ENCODE measurements at places on chromosomes 13 and 19.
A peak's percentile ranks its signal among the peaks of the same experiment; 100 is the strongest.

DNA sequence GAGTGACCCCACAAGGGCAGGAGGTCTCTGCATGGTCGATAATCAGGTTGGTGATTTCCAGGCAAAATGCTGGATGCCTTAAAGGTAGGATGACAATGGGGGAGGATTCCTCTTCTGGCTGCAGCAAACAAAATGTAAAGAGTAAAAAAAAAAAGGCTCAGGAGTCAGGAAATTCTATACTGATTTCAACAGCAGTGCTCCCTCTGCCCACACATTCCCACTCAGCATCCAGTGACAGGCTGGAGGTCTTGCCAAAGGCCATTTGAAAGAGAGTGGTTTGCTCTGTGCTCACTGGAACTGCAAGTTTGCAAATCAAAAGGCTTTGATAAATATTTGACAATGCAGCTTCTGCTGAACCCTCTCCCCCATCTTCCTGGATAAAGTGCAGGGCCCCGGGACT is 135.4 kb downstream of the TNFRSF19 start:
- no peak for DNase-seq

DNA sequence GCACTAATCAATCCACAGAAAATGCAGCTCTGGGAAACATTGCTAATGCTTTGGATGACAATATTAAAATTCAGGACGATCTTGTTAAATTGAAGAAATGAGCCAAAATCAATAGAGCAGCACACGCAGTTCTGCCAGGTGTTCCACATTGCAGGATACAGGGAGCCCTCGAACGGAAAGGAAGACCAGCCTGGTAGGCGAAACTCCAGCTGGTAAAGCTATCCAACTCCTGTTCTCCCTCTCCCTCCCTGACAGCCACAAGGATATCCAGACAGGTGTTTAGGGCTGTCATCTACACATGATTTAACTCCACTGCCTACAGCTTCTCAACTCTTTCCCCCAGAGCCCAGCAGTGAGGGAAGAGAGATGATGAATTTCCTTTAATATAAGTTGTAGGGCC is 67.7 kb downstream of the EPSTI1 start:
- DNase-seq, result no peak

- no peak for DNase-seq
Measured at GRCh38 chr19:45809643-45810159, 5.4 kb downstream of the RSPH6A start.

DNA sequence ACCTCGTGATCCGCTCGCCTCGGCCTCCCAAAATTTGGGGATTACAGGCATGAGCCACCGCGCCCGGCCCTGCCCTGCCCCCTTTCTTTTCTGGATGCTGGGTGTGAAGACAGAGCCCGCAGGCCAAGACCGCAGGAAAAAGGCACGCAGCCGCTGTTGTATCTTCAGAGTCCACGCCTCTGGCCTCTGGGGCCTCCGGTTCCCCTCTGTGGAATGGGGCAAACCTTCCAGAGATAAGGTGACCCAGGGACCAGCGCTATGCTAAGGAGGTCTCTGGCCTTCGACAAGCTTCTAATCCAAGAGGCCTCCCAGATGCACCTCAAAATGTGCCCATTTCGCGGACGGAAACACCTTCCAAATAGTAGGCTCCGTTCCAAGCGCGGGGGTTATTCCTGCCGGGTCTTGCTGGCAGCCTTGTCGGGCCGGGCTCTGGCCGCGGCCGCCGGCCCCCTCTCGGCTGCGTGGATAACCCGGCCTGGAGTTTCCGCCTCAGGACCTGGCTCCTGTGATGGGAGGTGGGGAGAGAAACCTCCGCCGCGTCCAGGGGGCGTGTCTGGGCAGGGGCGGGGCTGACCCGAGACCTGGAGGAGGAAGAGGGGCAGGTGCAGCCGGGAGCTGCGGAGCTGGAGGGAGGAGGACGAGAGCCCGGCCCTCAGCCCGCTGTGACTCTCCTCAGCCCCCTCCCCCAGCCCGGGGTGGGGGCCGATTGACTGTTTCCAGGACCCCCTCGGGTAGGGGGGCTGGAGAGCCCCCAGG is 13.1 kb downstream of the TJP3 start:
- DNase-seq, result peak; percentile 79

- DNase-seq, result peak; percentile 100
Measured at GRCh38 chr19:38850436-38850975, 720 bp upstream of the HNRNPL start.

DNA sequence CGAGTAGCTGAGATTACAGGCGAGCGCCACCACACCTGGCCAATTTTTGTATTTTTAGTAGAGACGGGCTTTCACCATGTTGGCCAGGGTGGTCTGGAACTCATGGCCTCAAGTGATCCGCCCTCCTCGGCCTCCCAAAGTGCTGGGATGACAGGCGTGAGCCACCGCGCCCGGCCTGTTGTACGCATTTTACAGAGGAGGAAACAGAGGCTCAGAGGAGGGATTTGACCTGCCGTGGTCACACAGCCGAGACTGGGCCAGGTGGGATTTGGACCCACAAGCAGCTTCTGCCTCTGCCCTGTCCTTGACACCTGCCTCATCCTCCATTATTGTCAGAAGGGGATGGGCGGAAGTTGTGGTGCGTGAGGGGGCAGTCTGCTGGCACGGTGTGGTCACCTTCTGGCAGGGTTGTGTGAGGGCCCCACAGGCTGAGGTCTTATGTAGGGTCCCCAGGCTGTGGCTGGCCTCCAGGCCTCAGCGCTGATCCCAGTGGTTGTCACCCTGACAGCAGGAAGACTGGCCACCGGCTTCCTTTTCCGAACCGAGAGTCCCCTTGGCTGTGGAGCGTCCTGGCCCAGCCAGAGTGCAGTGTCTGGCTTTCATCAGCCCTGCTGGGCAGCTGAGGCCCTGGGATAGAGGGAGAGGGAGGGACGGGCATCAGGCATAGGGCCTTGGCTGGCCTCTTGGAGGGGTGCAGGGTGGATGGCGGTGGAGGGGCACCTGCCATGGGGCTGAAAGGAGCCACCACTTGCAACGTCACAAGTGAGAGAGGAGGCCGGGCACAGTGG is 20.3 kb downstream of the NFIC start:
- no peak for DNase-seq

DNA sequence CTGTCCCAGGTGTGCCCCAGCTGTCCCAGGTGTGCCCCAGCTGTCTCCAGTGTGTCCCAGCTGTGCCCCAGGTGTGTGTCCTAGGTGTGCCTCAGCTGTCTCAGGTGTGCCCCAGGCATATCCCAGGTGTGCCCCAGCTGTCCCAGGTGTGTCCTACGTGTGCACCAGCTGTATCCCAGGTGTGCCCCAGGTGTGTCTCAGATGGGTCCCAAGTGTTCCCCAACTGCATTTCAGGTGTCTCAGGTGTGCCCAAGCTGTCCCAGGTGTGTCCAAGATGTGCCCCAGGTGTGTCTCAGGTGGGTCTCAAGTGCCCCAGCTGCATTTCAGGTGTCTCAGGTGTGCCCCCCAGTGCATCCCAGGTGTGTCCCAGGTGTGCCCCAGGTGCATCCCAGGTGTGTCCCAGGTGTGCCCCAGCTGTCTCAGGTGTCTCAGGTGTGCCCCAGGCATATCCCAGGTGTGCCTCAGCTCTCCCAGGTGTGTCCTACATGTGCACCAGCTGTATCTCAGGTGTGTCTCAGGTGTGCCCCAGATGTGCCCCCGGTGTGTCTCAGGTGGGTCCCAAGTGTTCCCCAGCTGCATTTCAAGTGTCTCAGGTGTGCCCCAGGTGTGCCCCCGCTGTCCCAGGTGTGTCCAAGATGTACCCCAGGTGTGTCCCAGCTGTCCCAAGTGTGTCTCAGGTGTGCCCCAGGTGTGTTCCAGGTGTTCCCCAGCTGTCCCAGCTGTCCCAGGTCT is 1.3 kb upstream of the GRK1 start:
- DNase-seq, result no peak

- DNase-seq, result no peak
Measured at GRCh38 chr19:17406046-17406886, 836 bp upstream of the BST2 start.

GRCh38 chr19:56159622-56160271 is 16.1 kb upstream of the GALP start:
- no peak for DNase-seq

DNA sequence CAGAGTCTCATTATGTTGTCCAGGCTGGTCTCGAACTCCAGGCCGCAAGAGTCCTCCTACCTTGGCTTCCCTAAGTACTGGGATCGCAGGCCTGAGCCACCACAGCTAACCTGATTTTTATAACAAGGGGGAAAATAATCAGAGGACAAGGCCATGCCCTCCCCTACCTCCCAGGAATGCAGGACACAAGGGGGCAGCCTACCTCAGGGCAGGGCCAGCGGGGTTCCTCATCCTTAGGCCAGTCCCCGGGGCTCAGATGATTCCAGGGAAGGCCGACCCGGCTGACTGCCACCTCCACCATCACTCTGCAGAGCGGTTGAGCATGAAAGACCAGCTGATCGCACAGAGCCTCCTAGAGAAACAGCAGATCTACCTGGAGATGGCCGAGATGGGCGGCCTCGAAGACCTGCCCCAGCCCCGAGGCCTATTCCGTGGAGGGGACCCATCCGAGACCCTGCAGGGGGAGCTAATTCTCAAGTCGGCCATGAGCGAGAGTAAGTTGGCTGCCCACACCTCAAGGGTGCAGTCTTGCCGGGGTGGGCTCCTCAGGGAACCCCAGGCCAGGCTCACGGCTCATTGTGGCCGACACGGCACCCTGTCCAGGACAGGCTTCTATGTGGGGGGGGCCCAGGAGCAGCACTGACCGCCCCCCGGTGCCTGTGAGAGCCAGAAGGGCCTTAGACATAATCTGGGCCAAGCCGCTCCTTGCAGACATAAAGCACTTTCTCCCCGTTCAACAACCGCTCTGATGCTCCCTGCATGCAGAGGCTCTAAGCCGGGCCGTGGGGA is 26.8 kb downstream of the PEX11G start:
- DNase-seq, result no peak

- no peak for DNase-seq
Measured at GRCh38 chr13:70842062-70842644, 733.9 kb upstream of the KLHL1 start.

DNA sequence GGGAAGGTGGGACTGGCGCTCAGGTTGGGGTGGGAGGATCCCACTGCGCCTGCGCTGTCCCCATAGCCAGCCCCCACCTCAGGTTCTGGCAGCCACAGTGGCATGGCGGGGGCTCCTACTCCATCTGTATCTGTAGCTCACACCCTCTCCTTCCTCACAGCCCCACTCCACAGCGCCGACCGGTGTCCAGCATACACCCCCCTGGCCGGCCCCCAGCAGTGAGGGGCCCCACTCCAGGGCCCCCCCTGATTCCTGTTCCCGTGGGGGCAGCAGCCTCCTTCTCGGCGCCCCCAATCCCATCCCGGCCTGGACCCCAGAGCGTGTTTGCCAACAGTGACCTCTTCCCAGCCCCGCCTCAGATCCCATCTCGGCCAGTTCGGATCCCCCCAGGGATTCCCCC is 6.0 kb downstream of the TMED1 start:
- no peak for DNase-seq

- no peak for DNase-seq
Measured at GRCh38 chr19:32457571-32458158, 52.1 kb downstream of the DPY19L3 start.

GRCh38 chr19:10835089-10835753 is 791 bp downstream of the TMED1 start:
- DNase-seq, result no peak

DNA sequence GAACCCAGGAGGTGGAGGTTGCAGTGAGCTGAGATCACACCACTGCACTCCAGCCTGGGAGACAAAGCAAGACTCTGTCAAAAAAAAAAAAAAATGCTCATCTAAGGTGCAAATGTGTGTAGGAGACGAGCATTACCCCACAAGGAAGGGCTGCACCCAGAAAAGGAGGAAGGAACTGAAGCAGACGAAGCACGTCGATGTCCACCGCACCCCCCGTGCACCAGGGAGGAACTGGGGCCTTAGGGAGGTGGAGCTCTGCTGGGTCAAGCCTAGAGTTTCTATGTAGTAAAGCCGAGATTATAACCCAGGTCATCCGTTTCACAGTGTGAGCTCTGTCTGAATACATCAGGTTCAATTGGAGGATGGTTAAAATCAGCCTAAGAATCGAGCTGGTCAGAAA is 1.1 kb downstream of the VSTM1 start:
- no peak for DNase-seq

GRCh38 chr13:112776971-112777370 is 87.1 kb downstream of the ATP11A start:
- no peak for DNase-seq

DNA sequence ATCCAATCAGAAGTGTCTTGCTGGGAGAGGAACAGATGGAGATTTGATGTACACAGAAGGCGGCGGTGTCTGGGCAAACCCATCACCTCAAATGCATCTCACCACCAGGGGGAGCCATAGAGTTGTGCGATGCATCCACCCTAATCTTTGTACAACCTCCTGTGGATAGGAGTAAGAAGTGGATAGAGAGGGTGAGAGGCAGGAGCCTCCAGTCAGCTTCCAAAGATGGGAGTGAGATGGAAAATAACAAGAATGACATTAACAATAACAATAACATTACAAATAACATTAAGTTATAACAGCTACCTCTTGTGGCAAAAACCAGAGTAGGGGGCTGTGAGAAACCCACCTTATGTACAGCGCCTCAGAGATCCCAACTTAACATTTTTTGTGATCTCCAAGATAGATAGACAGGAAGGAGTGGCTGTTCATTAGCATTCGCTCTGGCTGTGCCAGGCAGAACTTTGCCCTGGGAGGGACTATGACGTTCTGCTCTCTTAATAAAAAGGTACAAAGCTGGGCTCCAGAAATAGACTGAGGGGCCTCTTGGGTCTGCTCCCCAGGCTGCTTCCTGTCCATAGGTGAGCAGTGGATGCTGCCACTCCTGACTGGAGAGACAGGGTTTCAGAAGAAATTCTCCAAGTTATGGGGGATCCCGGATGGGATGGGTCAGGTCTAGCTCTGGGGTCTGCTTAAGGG is 5.2 kb upstream of the CEACAM18 start:
- DNase-seq, result peak; percentile 32

DNA sequence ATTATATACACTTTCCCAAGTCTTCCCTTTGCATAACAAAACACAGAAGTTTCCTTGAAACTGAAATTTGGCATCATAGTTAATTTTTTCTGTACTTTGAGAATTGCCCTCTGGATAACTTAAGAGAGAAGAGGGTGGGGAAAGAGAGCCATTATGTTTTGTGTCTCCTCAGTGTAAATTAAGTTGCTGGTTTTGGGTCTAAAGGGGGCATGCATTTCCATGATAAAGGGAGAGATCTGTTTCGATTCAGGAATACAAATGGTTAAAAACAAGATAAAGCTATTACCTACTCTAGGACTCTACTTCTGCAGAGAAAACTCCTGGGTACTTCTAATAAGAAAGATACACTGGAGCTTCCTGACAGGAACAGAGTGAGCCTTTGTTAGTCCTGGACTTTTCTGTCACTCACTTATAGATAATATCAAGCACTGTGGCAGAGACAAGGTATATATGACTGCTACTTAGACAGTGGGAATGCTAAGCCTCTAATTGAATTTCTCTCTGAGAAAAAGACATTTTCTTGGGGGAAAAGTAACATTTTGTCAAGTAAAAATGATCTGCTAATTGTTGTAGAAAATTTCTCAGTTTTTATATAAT is 142.8 kb upstream of the PCDH9 start:
- peak; percentile 68 for DNase-seq

DNA sequence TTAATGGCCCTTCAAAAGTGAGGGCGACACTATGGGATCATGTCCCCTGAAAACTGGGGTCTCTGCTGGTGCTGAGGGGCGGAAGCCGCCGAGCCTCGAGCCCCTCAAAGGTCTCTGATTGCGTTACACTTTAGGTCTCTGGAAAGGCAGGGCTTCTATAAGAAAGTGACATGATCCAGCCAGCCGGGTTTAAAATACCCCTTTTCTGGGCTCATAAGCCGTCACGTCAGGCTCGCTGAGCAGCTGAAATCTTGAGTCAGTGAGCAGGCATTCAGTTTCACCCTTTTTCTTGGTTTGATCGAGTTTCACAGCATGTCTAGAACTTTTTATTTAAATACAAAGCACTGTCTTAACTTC is 600 bp upstream of the HMGB1 start:
- DNase-seq, result no peak
